IPS DF 6.9 (cell line): ENCODE measurements at places on chromosomes 7 and 10.

DNA sequence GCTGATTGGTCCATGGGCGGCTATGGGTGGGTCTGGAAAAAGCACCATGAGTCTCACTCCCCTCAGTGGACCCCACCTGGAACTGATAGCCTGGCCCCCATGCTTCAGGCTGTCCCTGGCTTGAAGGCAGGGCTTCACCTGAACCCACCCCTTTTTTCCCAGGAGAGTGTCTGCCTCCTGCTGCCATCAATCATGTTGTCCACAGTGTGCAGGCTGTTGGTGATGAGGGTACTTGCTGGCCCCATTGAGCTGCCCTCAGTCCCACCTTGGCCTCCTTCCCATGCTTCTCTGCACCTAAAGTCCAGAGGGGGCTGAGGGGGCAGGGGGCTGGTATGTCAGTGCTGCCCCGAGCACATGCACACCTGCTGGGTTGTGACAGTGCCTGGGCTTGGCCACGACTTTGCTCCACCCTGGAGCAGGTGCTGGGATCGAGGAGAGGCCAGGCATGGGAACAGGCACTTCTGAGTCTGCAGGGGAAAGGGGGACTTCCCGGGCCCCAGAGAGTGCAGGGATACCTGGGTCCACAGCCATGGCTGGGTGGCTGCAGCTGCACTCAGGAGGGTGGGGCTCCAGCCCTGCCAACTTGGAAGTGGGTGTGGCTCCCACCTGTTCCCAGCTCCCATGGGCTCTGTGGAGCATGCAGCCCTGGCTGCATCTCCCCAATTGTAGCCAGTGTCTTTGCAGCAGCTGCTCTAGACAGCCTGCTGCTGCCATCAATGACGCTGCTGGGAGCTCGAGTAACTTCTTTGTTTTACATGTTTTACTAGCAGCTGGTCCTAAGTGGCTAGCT, 56.9 kb downstream of the ADK start:
- no peak for DNase-seq

DNA sequence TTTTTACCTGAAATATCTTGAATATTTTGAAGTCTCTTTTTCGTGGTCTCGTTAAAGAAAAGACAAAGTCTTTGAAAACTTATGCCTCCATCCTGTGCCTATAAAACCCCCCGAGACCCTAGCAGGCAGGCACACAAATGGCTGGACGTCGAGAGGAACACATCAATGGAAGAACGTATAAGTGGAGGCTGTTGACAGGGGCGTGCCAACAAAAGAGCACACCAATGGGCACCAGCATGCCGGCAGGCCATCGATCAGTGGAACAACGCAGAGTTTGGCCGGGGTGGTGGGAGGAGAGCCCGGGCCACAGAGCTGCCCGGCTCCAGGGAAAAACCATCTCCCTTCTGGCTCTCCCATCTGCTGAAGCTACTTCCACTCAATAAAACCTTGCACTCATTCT, 24.7 kb downstream of the ENKUR start:
- DNase-seq = no peak

DNA sequence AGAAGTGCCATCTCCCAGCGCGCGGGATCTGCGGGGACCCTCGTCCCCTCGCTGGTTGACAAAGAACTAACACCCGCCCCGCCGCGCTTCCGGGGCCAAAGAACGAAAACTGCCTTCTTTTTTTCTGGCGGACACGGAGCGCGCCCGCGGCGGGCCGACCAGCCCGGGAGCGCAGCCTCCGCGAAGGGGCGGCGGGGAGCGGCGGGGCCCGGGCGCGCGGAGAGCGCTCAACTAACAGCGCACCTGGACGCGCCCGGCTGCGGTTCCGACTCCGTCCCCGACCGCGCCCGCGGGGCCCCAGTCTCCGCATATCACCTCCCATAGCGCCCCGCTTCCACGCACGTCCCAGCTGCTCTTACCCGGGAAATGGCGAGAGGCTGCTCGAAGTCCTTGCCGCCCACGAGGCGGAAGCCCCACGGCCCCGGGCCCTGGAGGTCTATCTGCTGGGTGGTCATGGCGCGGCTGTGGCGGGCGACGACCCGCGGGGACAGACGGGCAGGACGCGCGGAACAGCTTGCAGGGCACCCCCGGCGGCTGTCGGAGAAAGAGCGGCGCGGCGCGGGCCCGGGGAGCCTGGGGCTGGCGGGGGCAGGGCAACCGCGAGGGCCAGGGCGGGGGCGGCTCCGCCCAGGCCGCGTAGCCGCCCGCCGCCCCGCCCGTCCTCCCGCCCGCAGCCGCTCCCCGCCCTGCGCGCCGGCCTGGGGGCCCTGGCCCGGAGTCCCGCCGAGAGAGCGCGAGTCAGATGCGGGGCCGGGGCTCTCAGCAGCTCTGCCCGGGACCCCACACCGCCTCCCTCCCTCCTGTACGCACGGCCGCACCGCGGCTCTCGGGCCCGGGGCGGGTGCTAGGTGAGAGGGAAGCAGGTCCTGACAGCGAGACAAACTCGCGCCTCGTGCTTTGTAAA, at the start of gene PDLIM1:
TSS of gene PDLIM1 (minus strand) at position 543 of the 904 bp plus-strand sequence. CDS start at position 455, 88 bp downstream.
- DNase-seq = no peak

DNA sequence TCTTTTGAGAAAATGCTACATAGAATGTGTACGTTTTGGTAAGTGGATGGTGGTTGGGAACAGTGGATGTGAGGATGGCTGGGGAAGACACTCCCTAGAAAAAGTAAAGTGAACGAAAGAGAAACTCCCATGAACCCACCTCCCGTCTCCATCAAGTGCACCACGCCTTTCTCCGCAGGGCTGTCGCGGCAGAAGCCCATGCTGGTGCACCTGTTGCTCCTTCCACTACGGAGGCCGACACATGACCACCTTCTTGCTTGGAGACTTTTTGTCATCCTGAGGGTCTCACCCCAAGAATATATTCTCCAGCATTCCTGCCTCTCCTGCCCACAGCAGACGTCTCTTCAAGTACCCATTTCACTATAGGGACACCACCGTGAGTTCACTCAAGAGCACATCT, 630.4 kb upstream of the PFKP start:
- DNase-seq = no peak

DNA sequence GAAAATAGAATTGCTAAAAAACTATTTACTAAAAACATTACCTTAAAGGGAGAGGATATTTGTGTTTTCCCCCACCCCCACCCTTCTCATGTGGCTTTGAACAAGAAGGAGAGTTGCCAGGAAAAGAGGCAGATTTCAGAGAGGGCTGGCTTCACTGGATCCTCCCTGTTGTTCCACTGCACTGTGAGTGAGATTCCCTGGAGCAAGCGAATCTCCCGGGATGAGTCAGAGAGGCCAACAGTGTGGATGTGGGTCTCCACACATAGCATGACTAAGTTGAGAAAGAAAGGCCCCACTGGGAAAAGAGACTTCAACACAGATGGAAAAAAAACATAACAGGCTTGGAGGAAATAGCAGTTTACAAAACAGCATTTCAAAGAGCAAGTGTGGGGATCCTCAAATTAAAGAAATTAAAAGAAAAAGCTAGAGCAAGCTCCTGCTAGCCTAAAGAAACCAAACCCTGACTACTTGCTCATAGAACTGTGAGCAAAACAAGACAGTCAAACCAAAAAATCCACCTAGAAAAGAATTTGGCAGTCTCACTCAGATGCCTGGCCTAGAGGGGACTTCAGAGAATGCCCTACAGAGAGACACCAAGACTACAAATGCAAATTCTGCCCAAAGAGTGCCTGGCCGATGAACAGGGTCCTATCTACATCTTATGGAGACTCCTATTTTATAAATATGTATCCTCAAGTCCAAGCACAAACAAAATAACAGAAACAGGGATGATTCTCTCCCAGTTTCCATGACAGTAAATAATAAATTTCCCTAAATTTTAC, 3.4 kb downstream of the CAV1 start:
- no peak for DNase-seq

- no peak for DNase-seq
Observed at GRCh38 chr7:5230265-5231067, 40.4 kb downstream of the WIPI2 start.

DNA sequence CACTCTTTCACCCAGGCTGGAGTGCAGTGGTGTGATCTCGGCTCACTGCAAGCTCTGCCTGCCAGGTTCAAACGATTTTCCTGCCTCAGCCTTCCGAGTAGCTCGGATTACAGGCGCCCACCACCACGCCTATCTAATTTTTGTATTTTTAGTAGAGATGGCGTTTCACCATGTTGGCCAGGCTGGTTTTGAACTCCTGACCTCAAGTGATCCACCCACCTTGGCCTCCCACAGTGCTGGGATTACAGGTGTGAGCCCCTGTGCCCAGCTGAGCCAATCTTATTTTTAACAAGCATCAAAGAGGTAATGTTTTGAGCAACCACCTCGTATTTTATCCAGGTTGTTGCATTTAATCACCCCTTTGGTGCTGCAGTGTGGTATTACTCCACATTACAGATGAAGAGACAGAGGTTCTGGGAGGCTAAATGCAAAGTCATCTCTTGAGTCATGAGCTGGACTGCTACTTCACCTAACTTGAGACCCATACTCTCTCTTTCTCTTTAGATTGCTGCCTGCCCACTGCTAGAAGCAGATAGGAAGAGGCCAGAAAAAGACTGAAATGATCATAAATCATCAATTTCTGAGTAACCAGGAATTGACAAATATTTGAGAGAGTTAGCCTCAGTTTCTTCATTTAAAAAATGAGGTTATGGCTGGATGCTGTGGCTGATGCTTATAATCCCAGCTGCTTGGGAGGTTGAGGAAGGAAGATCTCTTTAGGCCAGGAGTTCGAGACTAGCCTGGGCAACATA, 116.2 kb downstream of the CAMK1D start:
- DNase-seq = no peak

DNA sequence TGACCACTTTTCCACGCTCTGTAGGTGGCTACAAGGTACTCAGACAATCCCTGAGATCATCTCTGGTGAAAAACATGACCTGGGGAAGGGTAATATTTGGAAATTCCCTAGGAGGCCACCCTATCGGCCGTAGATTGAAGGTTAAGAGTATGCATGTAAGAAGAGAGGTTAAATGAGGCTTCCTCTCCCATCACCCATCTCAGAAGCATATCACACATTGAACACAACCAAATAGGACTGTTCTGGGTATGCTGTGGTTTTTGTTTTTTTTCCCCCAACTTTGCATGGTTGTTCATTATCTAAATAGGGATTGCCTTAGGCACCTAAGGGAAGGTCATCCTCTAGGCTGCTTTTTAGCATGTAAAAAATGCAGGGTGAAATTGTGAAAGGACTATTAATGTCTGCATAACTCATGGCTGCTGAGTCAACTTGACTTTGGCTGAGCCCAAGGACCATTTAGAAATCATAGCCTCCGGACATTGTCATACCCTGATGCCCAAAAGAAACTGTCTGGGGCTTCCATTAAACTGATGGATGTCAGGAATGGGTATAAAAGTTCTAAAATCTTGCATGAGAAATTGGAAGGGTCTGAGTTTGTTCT, 24.7 kb upstream of the ST8SIA6 start:
- DNase-seq = no peak
